Caco-2 (cell line): ENCODE measurements at places on chromosomes 5 and 9. TPM values are rescaled to one million over a fixed set of nuclear protein-coding genes. Genes with fewer than 3 reads are reported as not detected.

Gene HAND1
- 0.45 and 2.2 TPM in 2 replicates for total RNA-seq

- DNase-seq: peak; percentile 23
Measured at GRCh38 chr5:179122411-179123108, 62.4 kb downstream of the ZNF354C start.

GRCh38 chr5:168114444-168115017 lies 176.9 kb upstream of the WWC1 start:
- DNase-seq: peak; percentile 71

Gene WDR70
- total RNA-seq: 40.2 and 40.9 TPM in 2 replicates

- DNase-seq: no peak
Measured at GRCh38 chr9:20634895-20635294, 12.6 kb upstream of the MLLT3 start.
